Neural crest cell (in vitro differentiated cells): ENCODE measurements at places on chromosomes 1 and 21. TPM values are rescaled to one million over a fixed set of nuclear protein-coding genes. Genes with fewer than 3 reads are reported as not detected.

MPL gene
- not detected in 2 replicates for total RNA-seq

ILDR2 gene
- total RNA-seq: 27.4 and 30.3 TPM in 2 replicates

PDC gene
- not detected in 2 replicates for total RNA-seq

CTSS gene
- 0.16 and 0.41 TPM in 2 replicates for total RNA-seq

DNTTIP2 gene
- total RNA-seq: 65.0 and 67.7 TPM in 2 replicates

USP33 gene
- 64.1 and 67.4 TPM in 2 replicates for total RNA-seq

DNA sequence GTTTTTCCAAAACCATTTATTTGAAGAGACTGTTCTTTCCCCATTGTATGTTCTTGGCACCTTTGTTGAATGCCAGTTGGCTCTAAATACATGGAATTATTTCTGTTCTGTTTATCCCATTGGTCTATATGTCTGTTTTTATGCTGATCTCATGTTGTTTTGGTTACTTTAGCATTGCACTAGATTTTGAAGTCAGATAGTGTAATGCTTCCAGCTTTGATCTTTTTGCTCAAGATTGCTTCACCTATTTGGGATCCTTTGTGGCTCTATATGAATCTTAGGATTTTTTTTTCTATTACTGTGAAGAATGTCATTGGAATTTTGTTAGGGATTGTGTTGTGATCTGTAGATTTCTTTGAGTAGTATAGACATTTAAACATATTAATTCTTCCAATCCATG lies 139.2 kb upstream of the GPR52 start:
- no peak for DNase-seq

GRCh38 chr1:27862671-27863537 lies 9.4 kb upstream of the THEMIS2 start:
- DNase-seq: no peak

DNA sequence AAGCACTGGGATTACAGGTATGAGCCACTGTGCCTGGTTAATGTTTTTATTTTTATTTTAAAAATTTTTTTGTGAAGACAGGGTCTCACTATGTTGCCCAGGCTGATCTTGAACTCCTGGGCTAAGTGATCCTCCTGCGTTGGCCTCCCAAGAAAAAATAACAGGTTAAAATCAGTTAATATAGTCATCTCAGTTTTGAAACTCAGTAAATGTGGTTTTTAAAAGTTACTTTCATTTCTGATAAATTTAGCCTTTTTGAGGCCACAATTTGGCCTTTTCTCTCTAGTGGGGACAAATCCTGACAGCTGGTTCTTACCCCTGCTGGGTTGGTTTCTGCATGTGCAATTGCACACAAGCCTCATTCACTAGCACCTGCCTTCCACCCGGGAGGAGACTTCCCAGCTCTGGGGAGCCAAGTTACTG lies 13.3 kb downstream of the PMF1 start:
- DNase-seq: no peak

DNA sequence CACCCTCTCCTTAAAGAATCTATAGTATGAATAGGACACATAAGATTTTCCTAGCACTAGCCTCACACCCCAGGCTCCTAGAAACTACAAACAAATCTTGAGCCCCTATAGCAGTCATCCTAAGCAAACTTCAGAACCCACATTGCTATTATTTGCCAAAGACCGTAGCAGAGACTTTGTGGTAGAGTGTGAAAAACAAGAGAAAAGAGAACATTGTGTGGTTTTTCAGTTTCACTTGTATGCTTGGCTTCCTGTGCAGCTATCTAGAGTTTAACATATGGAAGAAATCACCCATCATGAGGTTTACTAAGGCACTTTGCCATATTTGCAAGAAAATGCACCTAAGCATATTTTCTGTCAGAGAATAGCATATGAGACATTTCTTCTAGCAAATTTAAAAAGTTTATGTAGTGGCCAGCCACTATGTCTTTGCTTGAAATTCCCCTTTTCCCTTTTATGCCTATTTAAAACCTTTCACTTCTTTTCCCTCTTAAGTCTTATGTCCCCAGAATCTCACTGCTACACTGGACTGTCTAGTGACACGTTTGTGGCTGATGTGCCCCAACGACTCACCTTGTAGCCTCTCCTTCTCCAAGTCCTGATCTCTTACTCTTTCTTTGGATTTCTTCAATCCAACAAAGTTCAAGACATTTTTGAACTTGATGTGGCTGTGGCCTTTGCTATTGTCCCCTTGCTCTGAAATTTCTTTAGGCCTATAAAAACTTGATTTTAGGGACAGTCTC lies 25.6 kb downstream of the CCDC190 start:
- no peak for DNase-seq

GRCh38 chr1:172939475-172939874 lies 111.3 kb downstream of the TNFSF18 start:
- DNase-seq: no peak

- no peak for DNase-seq
Measured at GRCh38 chr1:30705698-30706097, 17.7 kb downstream of the MATN1 start.

GRCh38 chr1:177703888-177704446 lies 265.9 kb downstream of the SEC16B start:
- DNase-seq: no peak

GRCh38 chr1:247274605-247275256 lies 18.9 kb downstream of the VN1R5 start:
- DNase-seq: no peak

- no peak for DNase-seq
Measured at GRCh38 chr21:33490991-33491372, 534 bp downstream of the DNAJC28 start.

DNA sequence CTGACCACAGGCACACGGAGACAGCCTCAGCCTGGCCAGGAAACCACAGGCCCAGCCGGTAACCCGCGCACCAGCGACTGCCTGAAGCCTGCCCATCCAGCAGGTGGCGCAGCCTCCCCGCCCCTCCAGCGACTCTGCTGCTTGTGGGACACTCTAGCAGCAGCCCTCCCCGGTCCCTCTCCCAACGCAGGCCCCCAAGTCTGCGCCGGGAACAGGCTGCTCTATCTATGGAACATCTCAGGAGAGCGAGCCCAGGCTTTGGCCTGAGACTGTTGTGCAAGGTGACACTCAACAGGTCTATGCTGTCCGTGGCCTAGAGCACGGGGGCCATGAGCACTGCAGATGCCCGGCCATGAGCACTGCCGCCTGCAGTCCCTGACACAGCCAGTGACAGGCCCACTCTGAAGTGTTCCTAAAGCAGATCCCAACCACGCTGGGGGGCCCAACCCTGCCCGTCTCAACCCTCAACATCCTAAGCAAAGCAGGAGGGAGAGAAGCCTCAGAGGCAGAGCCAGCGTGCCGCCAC lies 28.4 kb downstream of the WDR4 start:
- DNase-seq: no peak

GRCh38 chr1:54081306-54082270 lies 28.2 kb downstream of the TCEANC2 start:
- peak; percentile 69 for DNase-seq
